SJSA1 (cell line): ENCODE measurements at places on chromosomes 3 and 15. TPM values are rescaled to one million over a fixed set of nuclear protein-coding genes. Genes with fewer than 3 reads are reported as not detected.

The ZCWPW2 gene
- 0.06 and 0.79 TPM in 2 replicates for total RNA-seq

The EPHB3 gene
- total RNA-seq, result 2.9 and 4.1 TPM in 2 replicates

GRCh38 chr3:123668906-123669305 lies 84.1 kb upstream of the HACD2 start:
- H3K27me3 ChIP-seq, result no peaks in the 10 kb centered on the region
- no peaks in the 10 kb centered on the region for H3K4me1 ChIP-seq
- no peak for DNase-seq
- no peak overlapping the region for H3K27ac ChIP-seq
- H3K4me3 ChIP-seq, result no peak overlapping the region

DNA sequence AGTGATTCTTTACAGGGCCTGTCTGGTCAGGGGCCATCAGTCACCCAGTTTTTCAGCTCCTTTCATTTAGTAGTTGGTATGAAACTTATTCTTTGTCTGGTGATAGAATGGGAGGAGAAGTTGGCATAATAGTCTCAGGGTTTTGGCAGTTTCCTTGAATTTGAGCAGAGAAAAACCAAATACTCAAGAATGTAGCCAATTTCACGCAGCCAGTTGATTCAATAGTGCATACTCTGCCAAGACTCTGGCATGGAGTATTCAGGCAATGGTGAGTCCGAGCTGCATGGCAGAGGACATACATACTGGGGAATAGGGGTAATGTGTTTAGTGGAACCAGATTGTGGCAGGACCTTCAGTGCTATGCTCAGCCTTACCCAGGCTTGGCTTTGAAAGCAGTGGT lies 118.3 kb downstream of the GALK2 start:
- no peaks in the 10 kb centered on the region for H3K4me1 ChIP-seq
- no peaks in the 10 kb centered on the region for H3K27me3 ChIP-seq
- H3K36me3 ChIP-seq, result peaks cover 4% of the 10 kb centered on the region; the same call in 1 of the 2 replicates
- no peak overlapping the region for H3K27ac ChIP-seq
- no peak overlapping the region for H3K4me3 ChIP-seq

DNA sequence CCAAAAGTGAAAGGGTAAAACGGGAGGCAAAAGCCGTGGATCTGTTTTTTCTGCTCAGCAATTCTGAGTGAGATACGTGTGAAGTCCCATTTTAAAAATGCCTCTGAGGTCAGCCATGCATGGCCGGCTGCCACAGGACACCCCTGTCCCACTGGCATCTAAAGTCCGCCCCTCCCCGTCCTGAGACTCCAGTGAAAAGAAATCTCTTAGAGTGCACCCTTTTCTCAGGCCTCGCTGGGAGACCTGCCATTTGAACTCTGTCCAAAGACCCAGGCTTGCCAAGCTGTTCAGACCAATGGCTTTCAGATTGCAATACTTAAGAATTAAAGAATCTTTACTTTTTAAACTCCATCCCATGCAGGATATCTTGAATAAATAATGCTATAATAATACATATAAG lies 61.0 kb upstream of the SLC24A5 start:
- no peaks in the 10 kb centered on the region for H3K27me3 ChIP-seq
- no peaks in the 10 kb centered on the region for H3K36me3 ChIP-seq

- H3K4me1 ChIP-seq, result peaks cover 20% of the 10 kb centered on the region
- no peaks in the 10 kb centered on the region for H3K36me3 ChIP-seq
- H3K4me3 ChIP-seq, result no peak overlapping the region
- H3K27me3 ChIP-seq, result no peaks in the 10 kb centered on the region
These were observed 53.4 kb downstream of the FILIP1L start for GRCh38 chr3:100060685-100061484.

GRCh38 chr3:38454884-38455638 lies 1.4 kb downstream of the ACVR2B start:
- H3K27ac ChIP-seq, result no peak overlapping the region
- H3K4me1 ChIP-seq, result peaks cover 13% of the 10 kb centered on the region; the same call in 1 of the 2 replicates
- H3K36me3 ChIP-seq, result no peaks in the 10 kb centered on the region

DNA sequence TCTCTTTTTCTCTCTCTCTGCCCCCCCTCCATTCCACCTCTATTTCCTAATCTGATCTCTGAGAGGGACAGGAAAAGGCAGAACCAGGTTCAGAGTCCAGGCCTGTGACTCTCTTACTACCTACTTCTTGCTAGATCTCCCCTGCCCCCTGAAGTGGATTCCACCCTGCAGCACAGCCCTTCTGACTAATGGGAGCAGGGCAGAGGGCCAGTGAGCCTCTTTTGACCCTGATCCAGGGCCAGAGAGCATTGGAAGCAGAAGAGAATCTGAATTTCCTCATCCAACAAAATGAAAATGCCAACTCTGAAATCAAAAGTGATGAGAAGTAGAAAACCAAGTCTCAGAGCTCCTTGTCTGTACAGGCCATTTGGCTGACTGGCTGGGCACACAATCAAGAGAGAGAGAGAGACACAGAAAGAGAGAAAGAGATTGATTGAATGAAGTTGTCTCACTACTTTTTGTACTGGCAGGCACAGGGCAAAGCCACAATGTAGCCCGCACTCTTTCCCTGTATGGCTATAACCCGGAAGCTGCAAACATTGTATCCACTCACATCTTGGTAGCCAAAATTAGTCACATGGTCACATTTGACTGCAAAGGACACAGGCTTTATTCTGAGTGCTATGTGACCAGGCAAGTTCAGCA lies 31.6 kb upstream of the GLCE start:
- no peak overlapping the region for H3K4me3 ChIP-seq
- H3K27ac ChIP-seq, result no peak overlapping the region
- no peaks in the 10 kb centered on the region for H3K36me3 ChIP-seq
- no peaks in the 10 kb centered on the region for H3K27me3 ChIP-seq
- no peaks in the 10 kb centered on the region for H3K4me1 ChIP-seq

DNA sequence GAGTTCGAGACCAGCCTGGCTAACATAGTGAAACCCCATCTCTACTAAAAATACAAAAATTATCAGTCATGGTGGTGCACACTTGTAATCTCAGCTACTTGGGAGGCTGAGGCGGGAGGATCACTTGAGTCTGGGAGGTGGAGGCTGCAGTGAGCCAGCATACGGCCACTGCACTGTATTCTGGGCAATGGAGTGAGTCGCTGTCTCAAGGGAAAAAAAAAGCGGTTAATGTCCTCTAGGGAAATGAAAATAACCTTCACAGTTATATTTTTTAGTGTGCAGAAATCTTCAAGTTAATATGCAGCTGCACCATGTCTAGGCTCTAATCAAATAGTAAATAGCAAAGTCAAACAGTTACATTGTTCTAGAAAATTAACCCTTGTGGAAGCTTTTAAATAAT lies 14.8 kb downstream of the CEP19 start:
- no peaks in the 10 kb centered on the region for H3K36me3 ChIP-seq
- no peaks in the 10 kb centered on the region for H3K27me3 ChIP-seq
- no peaks in the 10 kb centered on the region for H3K4me1 ChIP-seq

- no peaks in the 10 kb centered on the region for H3K36me3 ChIP-seq
- no peak overlapping the region for H3K27ac ChIP-seq
- no peaks in the 10 kb centered on the region for H3K27me3 ChIP-seq
- no peak for DNase-seq
- no peak overlapping the region for H3K4me3 ChIP-seq
These were observed 78.7 kb upstream of the CGNL1 start for GRCh38 chr15:57297630-57298029.

DNA sequence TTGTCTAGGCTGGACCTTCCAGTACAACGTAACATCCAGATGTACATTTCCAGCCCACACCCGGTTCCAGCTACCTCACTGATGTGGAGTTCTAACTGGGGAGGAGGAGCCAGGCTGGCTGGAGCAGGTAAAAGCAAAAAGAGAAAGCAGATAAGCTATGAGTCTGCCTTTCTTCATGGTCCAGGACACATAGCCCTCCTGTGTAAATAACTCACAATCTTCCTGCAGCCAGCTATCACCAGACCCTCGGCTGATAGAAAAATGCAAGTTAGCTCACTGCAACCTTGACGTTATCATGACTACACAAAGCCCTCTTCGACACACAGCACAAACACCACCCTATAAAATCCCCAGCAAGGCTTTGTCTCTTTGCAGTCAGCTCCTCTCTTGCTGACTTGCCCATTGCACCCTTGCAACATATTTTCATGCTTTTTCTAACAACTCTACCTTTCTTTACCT lies 20.5 kb upstream of the ELP6 start:
- DNase-seq, result no peak
- no peak overlapping the region for H3K27ac ChIP-seq
- H3K36me3 ChIP-seq, result no peaks in the 10 kb centered on the region
- no peak overlapping the region for H3K4me3 ChIP-seq
- H3K4me1 ChIP-seq, result no peaks in the 10 kb centered on the region
- H3K27me3 ChIP-seq, result no peaks in the 10 kb centered on the region

DNA sequence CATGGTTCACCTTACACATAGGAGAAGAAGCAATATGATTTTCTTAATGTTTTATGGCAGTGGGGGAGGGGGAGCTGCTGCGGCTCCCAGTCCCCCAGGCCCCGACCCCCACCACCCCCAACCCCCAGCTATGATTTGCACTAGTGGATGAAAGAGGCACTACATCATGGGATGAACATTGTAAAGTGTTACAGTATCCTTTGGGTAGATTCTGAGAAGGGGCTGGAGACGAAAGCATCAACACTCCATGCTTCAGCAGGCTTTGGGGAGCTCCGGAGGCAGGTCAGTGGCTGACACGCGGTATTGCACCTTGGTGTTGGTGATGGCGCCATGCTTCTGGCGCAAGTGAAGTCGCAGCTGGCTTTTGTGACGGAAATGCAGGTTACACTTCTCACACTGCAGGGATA lies 19.9 kb upstream of the RTP2 start:
- no peaks in the 10 kb centered on the region for H3K4me1 ChIP-seq
- H3K4me3 ChIP-seq, result no peak overlapping the region
- no peak for DNase-seq
- H3K36me3 ChIP-seq, result peaks cover 15% of the 10 kb centered on the region
- H3K27ac ChIP-seq, result no peak overlapping the region

- peaks cover 20% of the 10 kb centered on the region for H3K4me1 ChIP-seq
- no peak for DNase-seq
- H3K27me3 ChIP-seq, result no peaks in the 10 kb centered on the region
- H3K4me3 ChIP-seq, result no peak overlapping the region
These were observed 147.5 kb downstream of the FILIP1L start for GRCh38 chr3:99966662-99967416.

DNA sequence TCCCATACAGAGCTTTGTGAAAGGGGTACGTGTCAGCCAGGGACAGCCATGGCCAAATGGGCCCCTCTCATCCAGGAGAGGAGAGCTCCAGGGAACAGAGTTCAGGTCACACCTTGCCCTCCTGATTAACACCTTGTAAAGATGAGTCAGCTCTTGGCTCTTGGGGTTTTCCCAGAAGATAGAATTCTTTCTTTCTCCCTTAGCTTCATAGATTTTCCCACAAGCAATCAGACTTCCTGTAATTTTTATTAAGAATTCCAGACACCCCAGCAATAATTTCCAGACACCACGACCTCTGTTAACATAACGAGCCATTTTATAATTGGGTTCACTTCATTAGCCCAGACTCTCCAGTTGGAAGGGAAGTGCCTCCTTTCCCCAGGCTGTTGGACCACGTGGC lies 86.4 kb downstream of the LRTM1 start:
- no peaks in the 10 kb centered on the region for H3K4me1 ChIP-seq
- H3K36me3 ChIP-seq, result no peaks in the 10 kb centered on the region
- H3K27ac ChIP-seq, result no peak overlapping the region
- H3K4me3 ChIP-seq, result no peak overlapping the region

The MESP2 gene
- total RNA-seq, result not detected in 2 replicates

DNA sequence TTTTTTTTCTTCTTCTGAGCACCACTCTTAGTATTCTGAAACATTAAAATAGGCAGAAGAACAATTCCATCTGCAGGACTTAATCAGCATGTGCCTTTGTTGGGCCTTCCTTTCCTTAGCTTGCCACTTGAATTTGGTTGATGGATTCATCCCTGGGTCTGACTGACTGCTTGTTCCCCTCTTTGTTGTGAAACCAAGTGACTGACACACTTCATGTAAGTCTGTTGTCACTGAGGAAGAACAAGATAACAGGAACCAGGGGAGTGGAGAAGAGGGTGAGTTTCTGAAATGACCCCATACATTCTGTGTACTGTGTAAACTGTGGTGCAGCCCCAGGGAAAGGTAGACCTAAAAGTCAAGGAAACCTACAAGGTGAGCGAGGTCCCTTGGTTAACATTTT lies 188.7 kb upstream of the TBC1D5 start:
- H3K27me3 ChIP-seq, result no peaks in the 10 kb centered on the region
- no peak for DNase-seq
- H3K4me3 ChIP-seq, result no peak overlapping the region
- no peak overlapping the region for H3K27ac ChIP-seq

The ISG20 gene
- total RNA-seq, result 0.50 and 1.2 TPM in 2 replicates

GRCh38 chr3:49460188-49460890 lies 9.7 kb upstream of the DAG1 start:
- no peak for DNase-seq
- H3K36me3 ChIP-seq, result no peaks in the 10 kb centered on the region
- H3K27me3 ChIP-seq, result no peaks in the 10 kb centered on the region
- H3K4me3 ChIP-seq, result no peak overlapping the region

DNA sequence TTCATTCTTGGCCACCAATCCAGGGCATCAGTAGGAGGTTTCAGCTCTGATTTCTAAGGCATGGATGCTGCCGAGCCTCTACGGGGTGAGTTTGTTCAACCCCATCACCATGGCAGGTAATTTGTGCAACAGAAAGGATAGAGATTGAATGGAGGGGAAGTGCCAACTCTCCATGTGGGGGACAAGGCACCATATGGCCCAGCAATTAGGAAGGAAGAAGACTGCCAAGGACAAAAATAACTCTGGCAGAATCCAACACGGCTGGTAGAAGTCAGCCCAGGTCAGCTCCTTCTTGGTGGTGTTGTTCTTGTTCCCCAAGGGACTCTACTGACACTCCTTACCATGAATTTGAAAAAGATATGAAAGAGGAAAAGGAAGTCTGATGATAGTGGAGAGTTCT lies 503.9 kb downstream of the MAGI1 start:
- H3K4me1 ChIP-seq, result peaks cover 14% of the 10 kb centered on the region
- no peak overlapping the region for H3K27ac ChIP-seq
- no peak for DNase-seq
- H3K36me3 ChIP-seq, result no peaks in the 10 kb centered on the region

- H3K36me3 ChIP-seq, result no peaks in the 10 kb centered on the region
- no peaks in the 10 kb centered on the region for H3K4me1 ChIP-seq
- DNase-seq, result no peak
- H3K4me3 ChIP-seq, result no peak overlapping the region
- H3K27ac ChIP-seq, result no peak overlapping the region
- peaks cover 2% of the 10 kb centered on the region; the same call in 1 of the 2 replicates for H3K27me3 ChIP-seq
These were observed 71.5 kb downstream of the FAM174B start for GRCh38 chr15:92584105-92584504.

- peak; percentile 84 for DNase-seq
- H3K27me3 ChIP-seq, result no peaks in the 10 kb centered on the region
- peaks cover 29% of the 10 kb centered on the region for H3K4me1 ChIP-seq
- H3K36me3 ChIP-seq, result no peaks in the 10 kb centered on the region
- no peak overlapping the region for H3K4me3 ChIP-seq
These were observed 45.8 kb upstream of the SEC13 start for GRCh38 chr3:10366651-10367101.

The CTXN2 gene
- total RNA-seq, result not detected in 2 replicates

The SPINT1 gene
- 0.87 TPM in 1 of 2 replicates, not detected in the other for total RNA-seq

DNA sequence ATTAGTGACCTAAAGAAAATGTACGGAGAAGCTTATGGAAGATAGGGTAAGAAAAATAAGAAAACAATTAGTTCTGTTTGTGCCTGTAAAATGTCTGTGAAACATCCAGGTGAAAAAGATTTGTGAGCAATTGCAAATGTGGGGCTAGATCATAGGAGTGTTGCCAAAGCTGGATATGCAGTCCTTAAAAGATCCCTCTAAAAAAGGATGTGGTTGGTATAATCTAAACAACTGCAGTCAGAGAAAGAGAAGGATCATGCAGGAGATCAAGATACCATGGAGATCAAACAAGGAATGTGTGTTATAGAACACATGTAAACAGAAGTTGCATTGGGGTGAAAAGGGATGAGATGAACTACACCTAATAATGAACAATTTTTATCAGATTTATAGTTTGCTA lies 116.8 kb downstream of the ALCAM start:
- no peaks in the 10 kb centered on the region for H3K36me3 ChIP-seq
- no peak overlapping the region for H3K27ac ChIP-seq
- peaks cover 6% of the 10 kb centered on the region; the same call in 1 of the 2 replicates for H3K4me1 ChIP-seq
- no peak for DNase-seq
